NCI-H1436 treated with DMSO at 0.1 percent for 48 hours (cell line): ENCODE measurements at places on chromosomes 5 and 9.

DNA sequence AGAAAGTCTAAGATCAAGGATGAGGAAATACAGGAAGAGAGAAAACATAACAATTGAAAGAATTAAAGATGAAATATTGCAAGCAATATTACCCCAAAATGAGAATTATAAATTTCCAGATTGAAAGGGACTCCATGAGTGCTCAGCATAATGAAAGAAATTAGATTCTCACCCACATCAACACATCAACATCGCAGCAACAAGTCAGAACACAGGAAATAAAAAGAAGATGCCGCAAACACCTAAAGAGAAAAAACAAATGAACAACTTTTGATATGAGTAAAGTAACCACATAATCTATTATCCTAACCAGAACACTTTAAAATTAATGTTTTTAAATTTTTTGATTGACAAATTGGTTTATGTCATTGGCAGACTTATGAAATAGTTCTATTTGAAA, 318.3 kb upstream of the PTGER4 start:
- no peak for DNase-seq

GRCh38 chr9:35863583-35863982, 6.6 kb downstream of the OR13J1 start:
- no peak for DNase-seq

- DNase-seq, result no peak
These were observed 120.7 kb downstream of the RNF180 start for GRCh38 chr5:64286381-64286780.

DNA sequence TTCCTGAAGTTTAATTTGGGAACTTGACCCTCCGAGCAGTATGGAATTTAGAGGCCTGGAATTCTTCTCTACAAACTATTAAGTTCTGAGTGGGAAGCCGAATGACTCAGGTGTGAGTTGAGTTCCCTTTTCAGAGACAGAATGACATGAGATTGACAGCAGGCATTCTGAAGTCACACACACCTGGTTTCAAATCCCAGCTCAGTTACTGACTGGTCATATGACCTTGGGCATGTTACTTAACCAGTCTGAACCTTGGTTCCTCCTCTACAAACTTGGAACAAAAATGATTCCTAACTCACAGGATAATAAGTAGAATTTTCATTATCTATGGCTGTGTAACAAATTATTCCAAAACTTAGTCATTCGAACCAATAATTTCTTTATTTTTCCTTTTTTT, 45.5 kb upstream of the GPBP1 start:
- no peak for DNase-seq

DNA sequence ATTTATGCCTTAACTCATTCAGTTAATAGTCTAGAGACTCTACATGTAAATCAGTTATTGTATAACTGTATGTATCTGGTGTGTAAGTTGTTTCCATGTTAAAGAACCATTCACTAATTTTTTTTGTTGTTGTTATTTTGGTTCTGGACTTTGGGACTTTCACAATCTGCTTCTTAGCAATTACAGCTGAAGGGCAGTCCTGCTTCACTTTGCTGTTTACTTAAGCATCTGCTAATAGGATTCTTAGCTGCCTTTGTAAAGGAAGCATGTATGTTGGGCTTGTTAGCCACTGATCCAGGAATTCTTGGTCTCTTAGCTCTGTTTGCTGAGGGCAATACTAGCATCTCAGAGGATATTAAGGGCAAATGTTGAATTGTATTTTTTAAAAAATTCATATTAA, 97.0 kb downstream of the FOCAD start:
- DNase-seq, result no peak

DNA sequence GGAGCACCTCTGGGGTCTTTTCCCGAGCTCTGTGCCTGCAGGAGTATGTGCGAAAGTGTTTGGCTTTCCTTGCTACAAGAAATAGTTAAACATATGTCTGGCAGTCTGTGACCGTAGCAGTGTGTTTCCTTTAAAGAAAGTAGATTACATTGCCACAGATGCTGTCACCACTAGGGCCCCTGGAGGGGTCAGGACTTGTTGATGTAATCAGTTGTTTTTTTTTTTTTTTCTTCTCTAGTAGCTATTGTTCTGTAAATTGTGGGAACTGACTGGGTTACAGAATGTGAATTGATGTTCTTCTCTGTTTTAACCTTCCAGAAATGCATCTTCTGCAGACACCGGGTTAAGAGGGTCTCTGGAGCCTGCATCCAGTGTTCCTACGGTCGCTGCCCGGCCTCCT, 345.6 kb downstream of the KDM4C start:
- no peak for DNase-seq

DNA sequence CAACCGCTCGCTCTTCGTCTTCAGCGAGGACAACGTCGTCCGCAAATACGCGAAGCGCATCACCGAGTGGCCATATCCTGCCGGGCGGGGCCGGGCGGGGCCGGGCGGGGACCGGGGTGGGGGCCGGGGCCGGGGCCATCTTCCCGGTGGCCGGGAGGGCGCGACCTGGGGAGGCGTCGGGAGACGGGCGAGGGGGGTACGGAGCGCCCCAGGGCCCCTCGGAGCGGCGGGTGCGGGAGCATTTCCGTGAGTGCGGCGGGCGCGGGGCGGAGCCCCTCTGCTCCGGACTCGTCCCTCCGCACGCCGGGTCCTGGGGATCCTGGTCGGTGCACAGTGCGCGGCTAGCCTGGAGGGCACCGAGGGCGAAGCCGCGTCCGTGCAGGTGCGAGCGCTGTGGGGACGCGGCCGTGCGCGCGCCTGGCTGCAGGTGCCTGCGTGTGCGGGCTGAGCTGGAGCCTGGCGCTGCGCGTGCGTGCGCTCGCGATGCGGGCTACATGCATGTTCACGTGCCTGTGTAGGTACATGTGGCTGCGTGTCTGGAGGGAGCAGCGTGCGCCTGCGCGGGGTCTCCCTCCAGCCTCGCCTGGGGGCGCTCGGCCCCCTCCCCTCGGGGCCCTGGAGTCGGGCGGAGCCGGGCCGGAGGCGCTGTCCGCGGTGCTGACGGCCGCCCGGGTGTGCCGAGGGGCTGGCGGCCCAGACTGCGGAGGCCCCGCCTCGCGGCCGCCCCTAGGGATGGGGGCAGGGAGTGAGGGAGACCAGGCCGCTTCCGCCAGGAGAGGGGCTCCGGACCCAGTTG, 762 bp downstream of the CACNA1B start:
- no peak for DNase-seq

DNA sequence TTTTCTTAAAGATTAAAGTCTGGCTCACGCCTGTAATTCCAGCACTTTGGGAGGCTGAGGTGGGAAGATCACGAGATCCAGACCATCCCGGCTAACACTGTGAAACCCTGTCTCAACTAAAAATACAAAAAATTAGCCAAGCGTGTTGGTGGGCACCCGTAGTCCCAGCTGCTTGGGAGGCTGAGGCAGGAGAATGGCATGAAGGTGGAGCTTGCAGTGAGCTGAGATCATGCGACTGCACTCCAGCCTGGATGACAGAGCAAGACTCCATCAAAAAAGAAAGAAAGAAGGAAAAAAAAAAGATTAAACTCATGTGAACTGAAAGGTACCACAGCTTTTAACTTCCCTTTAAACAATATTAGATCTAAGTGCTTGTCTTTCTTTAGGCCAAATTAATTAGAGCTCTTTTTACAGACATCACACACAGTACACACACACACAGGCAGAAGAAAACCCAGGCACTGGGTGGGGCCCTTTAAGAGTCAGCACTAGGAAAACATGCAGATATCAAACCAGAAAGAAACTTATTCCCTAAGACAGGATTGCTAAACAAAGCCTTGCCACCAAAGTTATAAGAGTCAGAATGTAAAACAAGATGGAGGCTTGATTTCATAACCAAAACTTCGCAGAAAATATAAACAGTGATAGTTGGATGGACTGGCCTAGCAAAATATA, 29.3 kb upstream of the UHRF2 start:
- no peak for DNase-seq
